ENCODE measurements at places on chromosomes 2 and 18. TPM values are rescaled to one million over a fixed set of nuclear protein-coding genes. Genes with fewer than 3 reads are reported as not detected.

- DNase-seq = no peak
Observed at GRCh38 chr2:136128905-136129304, 11.0 kb upstream of the CXCR4 start.

DNA sequence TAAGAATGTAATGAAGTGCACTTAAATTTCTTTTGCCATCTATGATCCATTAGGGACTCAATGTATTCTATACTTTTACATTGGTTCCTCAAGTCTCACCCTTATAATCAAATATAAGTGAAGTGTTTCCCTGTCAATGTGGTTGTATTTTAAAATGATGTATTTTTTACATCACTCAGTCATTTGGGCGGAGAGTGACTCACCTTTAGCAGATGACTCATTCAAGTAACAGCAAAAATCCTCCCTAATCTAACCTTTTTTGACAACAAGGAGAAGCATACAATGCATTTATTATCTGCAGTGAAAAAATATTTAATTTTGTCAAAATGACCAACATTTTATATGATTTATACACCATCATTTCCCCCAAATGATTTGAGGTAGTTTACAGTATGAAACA is 94.4 kb downstream of the FANCL start:
- DNase-seq = peak; percentile 32

DNA sequence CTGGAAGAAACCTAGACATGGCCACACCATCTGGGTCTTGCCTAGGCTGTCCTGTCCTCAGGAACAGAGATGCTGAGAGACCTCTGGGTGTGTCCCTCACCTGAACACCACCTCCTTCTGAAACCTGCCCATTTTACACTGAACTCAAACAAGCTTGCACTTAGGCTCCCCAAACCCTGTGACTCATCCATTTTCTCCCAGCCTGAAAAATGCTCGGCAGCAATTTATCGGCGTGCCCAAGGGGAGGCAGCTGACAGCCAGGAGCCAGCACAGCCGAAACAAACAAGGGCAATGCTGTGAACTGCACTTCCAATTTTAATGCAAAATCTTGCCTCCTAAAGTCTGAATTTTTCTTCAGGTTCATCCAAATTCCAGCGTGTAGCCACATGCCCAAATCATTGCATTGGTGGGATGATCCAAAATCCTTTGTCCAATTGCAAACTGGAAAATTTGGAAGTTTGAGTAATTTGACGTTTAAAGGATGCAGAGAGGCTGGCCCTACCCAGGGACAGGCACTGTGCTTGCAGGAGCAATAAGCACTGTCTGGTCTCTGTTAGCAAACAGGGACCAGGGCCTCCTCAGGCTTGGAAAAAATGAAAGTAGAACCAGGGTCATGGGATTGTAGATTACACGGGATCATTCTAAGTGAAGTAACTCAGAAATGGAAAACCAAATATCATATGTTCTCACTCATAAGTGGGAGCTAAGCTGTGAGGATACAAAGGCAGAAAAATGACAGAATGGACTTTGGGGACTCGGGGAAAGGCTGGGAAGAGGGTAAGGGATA is 67.7 kb downstream of the GALNT14 start:
- peak; percentile 9 for DNase-seq

DNA sequence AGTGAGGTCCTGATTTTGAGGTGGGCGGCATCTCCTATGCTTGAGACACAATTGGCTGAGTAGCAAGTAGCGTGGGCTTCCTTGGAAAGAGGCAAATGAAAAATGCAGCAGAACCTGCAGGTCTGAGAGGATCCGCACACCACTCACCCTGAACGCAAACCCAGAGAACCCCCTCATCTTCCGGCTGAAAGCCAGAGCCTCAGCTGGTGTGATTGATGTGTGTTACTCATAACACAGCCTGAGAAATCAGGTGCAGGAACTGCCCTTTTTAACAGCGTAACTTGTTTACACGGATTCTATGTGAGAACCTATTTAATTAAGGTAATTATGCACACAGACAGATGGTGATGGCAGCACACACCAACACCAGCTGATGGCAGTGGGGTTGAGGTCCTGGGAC is 123.4 kb downstream of the MRO start:
- no peak for DNase-seq

DNA sequence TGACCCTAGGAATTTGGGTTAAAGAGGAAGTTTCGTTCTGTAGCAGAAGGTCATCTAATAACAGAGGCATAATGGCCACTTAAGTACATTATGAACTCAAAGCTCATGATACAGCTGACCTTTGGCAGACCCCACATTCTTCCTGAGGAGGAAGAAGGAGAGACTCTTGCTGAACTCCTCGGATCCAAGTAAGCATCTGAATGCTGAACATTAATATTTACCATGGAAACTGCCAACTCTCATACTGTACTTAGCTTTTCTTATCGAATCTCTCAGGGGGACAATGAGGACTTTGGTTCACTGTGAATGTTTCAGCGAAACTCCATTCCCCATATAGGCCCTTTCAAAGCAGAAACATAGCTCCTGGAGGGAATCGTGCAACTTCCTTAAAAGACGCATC is 781.4 kb upstream of the GYPC start:
- no peak for DNase-seq

DNA sequence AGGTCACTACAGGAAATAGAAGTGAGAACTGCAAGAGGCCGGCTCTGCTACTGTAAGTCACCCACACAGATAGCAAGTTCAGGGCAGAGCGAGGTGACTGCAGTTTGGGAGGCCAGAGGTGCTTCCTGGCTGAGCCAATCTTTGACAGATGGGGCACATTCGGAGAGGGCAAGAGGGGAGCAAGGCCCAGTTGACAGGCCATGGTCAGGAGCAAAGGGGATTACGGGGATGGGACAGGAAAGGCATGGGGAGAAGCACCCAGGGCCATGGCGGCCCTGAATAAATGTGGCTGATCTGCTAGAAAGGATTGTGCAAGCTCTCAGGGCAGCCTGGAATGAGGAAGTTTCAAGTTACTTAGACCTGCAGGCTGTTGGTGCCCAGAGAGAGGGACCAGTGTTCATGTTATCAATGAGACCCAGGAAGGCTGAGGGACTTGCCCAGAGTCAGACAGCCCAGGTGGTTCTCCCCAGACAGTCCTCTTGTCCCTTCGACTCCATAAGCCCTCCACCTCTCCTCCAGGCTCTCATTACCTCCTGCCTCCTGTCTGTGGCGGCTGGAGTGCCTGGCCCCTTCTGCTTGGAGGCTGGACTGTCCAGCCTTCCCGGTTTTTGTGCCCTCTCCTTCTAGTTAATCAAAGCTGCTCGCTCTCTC is 123.3 kb downstream of the CTIF start:
- DNase-seq = peak; percentile 66

- DNase-seq = no peak
Observed at GRCh38 chr2:2993172-2993692, 384.4 kb downstream of the EIPR1 start.

Gene CDH19
- not detected for total RNA-seq
